ENCODE measurements at places on chromosomes 7 and 10.

DNA sequence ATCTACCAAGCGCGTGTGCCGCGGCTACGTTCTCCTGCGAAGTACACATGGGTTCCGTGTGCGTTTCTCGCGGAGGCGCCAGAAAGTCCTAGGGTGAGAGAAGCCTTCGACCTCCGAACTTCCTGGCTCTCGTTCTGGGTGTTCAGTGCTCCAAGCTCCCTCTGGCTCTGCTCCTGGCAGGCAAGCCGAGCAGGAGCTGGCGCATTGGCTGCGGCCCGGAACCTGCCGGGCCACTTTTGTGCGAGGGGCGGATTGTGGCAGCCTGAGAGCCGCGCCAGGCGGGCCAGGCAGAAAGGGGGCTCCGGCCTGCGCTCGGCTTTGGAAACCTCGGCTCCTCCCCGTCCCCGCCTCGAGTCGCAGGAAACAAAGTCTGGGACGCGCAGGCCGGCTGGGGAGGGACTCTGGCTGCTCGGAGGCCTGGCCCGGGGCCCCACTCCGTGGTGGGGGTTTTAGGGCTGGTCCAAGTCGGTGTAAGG lies 9.6 kb downstream of the EMX2 start:
- no peak for DNase-seq

DNA sequence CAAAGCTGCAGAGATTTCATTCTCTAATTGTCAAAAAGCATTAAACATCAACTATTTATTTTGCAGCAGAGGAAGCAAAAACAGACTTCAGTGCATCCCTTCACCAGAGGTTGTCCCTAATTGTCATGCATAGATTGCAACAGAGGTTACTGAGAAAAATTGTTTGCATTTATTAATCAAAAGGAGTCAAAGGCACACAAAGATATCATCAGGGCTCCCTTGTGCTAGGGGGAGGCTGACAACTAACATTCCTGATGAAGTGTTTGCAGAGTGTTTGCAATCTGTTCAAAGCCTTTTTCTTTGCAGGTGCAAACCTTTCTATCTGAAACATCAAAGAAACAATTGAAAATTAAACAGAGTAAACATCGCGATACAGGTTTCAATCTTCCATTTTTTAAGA lies 227.5 kb downstream of the TEX36 start:
- DNase-seq = no peak

GRCh38 chr10:86628311-86628710 lies 26.0 kb upstream of the OPN4 start:
- DNase-seq = no peak

DNA sequence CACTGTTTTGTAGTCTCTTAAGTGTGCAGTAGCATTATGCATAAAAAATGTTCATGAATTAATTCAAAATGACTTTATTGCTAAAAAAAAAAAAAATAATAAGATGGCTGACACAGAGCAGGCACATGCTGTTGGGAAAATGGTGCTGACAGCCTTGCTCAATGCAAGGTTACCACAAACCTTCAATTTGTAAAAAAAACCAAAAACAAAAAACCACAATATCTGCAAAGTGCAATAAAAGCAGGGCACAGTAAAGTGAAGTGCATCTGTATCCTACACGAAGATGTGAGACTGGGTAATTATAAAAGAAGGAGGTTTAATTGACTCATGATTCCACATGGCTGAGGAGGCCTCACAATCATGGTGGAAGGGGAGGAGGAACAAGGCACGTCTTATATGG lies 185.8 kb downstream of the USP6NL start:
- DNase-seq = no peak

DNA sequence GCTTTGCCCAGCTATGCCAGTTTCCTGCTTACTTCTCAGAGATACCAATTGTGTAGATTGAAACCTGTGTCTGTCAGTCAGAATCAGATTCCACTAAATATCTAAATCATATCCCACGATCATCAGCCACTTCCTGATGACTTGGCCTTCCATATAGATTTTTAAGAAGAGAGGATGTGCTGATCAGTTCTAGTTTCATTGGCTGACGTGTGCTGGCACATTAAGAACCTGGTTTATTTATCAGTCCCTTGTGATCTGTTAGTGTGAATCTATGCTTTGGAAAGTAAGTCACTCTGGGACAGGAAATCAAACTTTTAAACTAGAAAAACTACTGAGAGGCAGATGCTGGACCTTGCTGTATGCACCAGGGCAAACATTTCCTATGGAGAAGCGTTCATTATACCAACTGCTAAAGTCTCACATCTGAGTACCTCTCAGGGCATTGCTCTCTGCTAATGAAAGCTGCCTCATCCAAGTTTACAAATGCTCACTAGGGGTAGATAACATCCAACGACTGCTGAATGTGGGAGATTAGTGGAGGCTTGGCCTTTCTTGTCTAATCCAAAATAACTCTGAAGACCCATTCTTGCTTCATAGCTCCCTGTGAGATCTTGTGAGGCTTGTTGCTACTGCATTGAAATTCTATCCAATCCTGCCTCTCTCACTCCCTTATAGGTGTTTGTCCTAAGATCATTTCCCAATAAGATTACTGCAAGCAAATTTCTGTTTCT lies 109.1 kb downstream of the ARL4A start:
- DNase-seq = no peak

All from HT-29 (cell line).